ENCODE measurements at places on chromosomes 7 and 10.
A peak's percentile ranks its signal among the peaks of the same experiment; 100 is the strongest.

GRCh38 chr7:28065308-28065707 lies 115.3 kb downstream of the JAZF1 start:
- DNase-seq: no peak

GRCh38 chr7:137454246-137454724 lies 110.8 kb upstream of the PTN start:
- DNase-seq: no peak

- DNase-seq: peak; percentile 38
These were observed 19.6 kb downstream of the TTYH3 start for GRCh38 chr7:2651336-2651735.

- DNase-seq: no peak
These were observed 43.8 kb downstream of the DAGLB start for GRCh38 chr7:6403907-6404306.

- no peak for DNase-seq
These were observed 129.0 kb downstream of the DNAH11 start for GRCh38 chr7:21671859-21672258.

DNA sequence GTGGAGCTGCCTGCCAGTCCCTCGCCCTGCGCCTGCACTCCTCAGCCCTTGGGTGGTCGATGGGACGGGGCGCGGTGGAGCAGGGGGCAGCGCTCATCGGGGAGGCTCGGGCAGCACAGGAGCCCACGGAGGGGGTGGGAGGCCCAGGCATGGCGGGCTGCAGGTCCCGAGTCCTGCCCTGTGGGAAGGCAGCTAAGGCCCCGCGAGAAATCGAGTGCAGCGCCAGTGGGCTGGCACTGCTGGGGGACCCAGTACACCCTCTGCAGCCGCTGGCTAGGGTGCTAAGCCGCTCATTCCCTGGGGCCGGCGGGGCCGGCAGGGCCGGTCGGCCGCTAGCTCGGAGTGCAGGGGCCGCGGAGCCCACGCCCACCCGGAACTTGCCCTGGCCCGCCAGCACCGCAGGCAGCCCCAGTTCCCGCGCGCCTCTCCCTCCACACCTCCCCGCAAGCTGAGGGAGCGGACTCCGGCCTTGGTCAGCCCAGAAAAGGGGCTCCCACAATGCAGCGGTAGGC lies 565.9 kb upstream of the NRG3 start:
- DNase-seq: no peak

- peak; percentile 19 for DNase-seq
These were observed 61.2 kb downstream of the PRKCQ start for GRCh38 chr10:6518791-6519429.

- no peak for DNase-seq
These were observed 287.5 kb upstream of the NFE2L3 start for GRCh38 chr7:25864511-25864910.

DNA sequence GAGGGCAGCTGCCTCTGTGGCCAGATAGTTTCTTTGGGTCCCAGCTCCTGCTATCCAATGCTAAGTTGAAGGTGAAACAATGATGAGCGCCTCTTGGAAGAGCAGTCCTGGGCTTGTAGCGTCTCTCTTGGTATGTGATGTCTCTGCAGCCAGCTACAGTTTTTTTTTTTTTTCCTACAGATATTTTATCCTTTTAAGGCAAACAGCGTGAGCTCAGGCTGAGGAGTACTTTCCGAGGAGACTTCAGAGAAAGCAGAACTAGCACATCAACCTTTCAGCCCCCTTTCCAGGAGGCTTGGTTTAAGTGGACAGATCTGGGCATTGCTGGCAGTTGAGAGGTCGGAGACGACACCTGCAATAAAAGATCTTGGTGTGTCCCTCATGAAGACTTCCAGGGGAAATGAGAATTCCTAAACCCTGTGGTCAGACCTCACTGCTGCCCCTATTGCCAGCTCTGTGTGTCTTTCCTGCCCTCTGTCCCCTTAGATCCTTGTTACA lies 9.1 kb downstream of the PRKG1 start:
- DNase-seq: no peak

DNA sequence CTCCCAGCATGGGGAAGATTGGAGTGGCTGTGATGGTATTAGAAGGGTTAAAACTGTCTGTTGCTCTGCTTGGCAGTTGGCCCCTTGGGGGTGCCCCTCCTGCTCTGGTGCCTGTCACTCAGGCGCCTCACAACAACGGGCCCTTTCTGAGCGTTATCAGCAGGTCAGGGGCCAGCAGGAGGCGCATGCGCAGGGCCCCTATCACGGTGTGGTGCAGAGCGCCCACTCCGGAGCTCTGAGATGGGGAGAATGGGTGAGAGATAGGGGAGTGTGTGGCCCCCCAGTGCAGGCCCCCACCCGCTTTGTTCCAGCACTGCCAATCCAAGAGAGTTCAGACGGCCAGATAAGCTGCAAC lies 24.8 kb downstream of the GBX1 start:
- no peak for DNase-seq

- DNase-seq: no peak
These were observed 7.8 kb upstream of the CRHR2 start for GRCh38 chr7:30690011-30690410.

GRCh38 chr10:44016589-44017482 lies 368.1 kb downstream of the CXCL12 start:
- no peak for DNase-seq

DNA sequence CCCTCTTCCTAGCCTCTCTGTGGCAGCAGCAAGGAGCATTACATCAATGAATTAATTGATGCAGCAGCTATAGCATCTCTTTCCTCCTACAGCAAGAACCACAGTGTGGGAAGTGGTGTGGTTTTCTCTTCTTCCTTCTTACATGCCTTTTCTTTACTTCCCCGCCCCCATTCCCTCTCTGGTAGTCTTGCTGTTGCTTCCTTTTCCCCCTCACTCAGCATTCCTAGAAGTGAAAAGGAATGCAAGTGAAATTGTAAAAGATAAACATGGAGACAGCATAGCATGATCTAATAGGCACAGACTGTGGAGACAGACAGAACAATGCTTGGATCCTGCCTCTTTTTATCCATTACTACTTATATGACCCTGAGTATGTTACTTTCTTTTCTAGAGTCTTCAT lies 370.5 kb upstream of the BMPER start:
- DNase-seq: no peak

Measured in activated CD8-positive, alpha-beta T cell treated with anti-CD3 and anti-CD28 coated beads, Interleukin-2, amount 10 ng/mL, durations not matched to agents 7 days and 5 days (primary cell).